ENCODE measurements at places on chromosomes 4 and X.

DNA sequence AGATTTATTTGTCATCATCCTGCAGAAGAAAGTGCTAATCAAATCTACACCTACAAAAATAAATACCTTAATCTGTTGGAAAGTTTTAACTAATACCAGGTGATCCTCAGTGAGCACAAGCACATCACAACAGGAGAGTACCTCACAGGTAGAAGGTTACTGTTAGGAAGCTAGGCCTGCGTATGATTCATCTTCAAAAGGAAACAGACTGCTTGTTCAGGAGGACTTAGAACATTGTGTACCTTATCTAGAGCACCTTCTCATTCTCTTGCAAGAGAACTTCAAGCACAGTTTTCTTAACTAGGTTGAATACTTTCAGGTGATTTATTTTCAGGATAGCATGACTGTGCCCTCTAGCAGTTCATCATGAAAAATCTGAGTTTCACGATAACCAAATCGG is 54.2 kb downstream of the MND1 start:
- no peak for DNase-seq

- DNase-seq: peak; percentile 46
Measured at GRCh38 chrX:41971346-41971745, 48.0 kb upstream of the CASK start.

DNA sequence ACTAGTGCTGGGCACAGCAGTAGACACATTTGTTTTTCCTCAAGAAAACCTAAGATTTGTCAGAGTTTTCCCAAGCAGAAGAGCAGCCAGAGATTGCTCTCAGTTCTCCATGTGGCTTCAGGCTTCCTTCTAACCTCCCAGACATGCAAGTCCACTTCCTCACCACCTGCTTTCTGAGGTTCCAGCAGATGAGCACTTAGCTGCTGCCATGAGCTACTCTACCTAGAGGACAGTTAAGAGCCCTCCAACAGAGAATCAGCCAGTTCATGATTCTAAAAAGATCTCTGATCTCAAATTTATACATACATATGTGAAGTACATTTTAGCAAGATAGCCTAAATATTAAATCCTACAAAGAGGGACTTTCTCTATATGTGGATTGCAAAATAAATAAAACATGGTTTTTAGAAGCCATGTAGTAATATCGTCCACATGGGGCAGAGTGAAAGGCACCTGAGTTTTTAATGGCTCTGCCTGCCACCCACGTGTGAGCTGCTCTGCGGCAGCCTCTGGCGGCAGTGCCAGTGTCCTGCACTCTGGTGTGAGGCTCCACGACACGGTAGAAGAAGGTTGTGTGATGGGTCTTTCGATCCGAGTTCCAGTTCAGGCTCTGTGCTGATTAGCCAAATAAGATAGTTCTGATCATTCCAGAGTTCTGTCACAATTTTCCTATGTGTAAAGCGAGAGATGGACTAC is 10.3 kb downstream of the CYP4V2 start:
- no peak for DNase-seq

- no peak for DNase-seq
Measured at GRCh38 chr4:48503233-48504025, 13.4 kb downstream of the ZAR1 start.

- no peak for DNase-seq
Measured at GRCh38 chr4:38495446-38495845, 168.6 kb upstream of the KLF3 start.

DNA sequence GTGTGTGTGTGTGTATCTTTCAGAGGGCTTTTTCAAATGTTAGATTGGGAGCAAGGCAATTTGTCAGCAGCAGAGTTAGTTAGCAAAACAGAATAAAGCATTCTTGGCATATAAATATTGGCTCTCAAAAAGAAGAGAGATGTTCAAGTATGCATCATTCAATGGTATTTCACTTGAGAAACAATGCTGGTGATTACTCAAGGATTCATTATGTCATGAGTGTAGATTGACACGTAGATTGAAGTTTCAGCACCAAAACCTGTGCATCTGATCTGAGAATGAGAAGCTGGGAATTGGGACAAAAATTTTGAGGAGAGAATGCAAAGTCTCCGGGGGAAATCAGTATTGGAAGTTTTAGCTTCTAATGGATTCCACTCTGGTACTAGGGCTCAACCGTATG is 241.4 kb downstream of the FRMPD4 start:
- DNase-seq: no peak

DNA sequence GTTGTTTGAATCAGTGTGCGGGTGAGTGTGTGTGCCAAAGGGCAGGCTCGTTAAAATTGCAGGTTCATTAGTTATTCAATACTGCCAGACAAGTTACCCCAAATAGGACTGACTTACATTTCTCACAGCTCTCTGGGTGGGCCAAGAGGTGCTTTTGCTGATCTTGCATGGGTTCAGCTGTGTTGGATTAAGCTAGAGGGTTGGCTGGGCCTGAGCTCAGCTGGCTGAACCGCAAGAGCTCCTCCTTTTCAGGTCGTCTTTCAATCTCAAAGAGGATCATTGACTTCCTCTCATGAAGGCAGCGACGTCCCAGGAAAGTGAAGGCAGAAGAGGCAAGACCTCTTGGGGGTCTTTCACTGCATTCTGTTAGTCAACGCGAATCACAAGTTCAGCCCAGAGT is 343.3 kb upstream of the FRG1 start:
- no peak for DNase-seq

DNA sequence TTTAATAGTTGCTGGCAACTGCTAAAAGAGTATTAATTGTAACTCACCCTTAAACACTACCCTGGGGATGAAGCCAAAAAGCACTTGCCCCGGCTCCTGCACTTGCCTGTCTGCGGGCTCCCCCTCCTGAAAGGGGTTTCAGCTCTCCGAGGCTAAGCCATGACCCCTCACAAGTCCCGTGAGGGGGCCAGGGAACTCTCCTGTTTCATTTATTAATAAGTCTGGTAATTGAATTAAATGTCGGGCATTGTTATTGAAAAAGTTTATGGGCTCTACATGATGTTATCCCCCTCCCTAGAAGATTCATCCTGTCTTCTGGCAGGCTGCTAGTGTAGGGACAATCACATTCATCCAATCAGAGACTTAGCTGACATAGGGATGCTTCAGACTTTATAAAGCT is 23.3 kb downstream of the GSPT2 start:
- no peak for DNase-seq

DNA sequence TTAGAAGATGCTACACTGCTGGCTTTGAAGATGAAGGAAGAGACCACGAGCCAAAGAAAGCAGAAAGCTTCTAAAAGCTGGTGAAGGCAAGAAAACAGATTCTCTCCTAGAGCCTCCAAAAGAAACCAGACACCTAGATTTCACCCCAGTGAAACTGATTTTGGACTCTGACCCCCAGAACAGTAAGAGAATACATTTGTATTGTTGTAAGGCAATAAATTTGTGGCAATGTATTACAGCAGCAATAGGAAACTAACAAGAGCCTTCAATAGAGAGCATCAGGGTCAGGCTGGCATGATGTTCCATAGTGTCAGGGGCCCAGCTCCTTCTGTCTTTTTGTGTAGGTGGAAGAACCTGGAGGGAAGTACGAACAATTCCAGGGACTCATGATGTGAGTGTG is 6.0 kb upstream of the TEC start:
- no peak for DNase-seq

Measured in HAP-1 (cell line).